A549 treated with dexamethasone at 1 μM for 4 hours (cell line): ENCODE measurements at places on chromosomes 2 and 18. TPM values are rescaled to one million over a fixed set of nuclear protein-coding genes. Genes with fewer than 3 reads are reported as not detected.

Gene ANKMY1
- total RNA-seq: 6.1 to 10.7 TPM (median 9.3 TPM) in 5 replicates

Gene AQP12A
- total RNA-seq: not detected in 5 replicates

Gene FOXD4L1
- 0.09 to 0.54 TPM (median 0.41 TPM) in 5 replicates for total RNA-seq

Gene NLRC4
- total RNA-seq: 0.04 to 0.11 TPM (median 0.08 TPM) in 5 replicates

Gene NOP58
- 114 to 139 TPM (median 123 TPM) in 5 replicates for total RNA-seq

Gene IL1F10
- not detected in 5 replicates for total RNA-seq

Gene EPHA4
- total RNA-seq: 0.48 to 1.8 TPM (median 0.84 TPM) in 5 replicates

Gene PIGN
- total RNA-seq: 7.2 to 12.1 TPM (median 10.2 TPM) in 5 replicates

Gene CACNB4
- total RNA-seq: 0.14 to 0.36 TPM (median 0.19 TPM) in 5 replicates

Gene TEX261
- 72.3 to 89.4 TPM (median 86.6 TPM) in 5 replicates for total RNA-seq

Gene GKN2
- total RNA-seq: 1.5 to 2.9 TPM (median 2.0 TPM) in 5 replicates

Gene QPCT
- total RNA-seq: 20.1 to 22.8 TPM (median 21.9 TPM) in 5 replicates

Gene SH2D6
- 0.66 to 1.1 TPM (median 0.98 TPM) in 5 replicates for total RNA-seq

Gene ARHGAP15
- 0.14 TPM in 1 of 5 replicates, not detected in the others for total RNA-seq

Gene PTPRM
- 24.5 to 44.8 TPM (median 37.2 TPM) in 5 replicates for total RNA-seq

Gene OSBPL6
- 5.5 to 7.5 TPM (median 6.8 TPM) in 5 replicates for total RNA-seq

Gene CHRNA1
- total RNA-seq: not detected in 5 replicates

Gene SKA1
- total RNA-seq: 12.4 to 15.3 TPM (median 13.4 TPM) in 5 replicates

Gene RAB11FIP5
- total RNA-seq: 29.2 to 34.5 TPM (median 32.8 TPM) in 5 replicates

Gene REL
- total RNA-seq: 1.5 to 3.8 TPM (median 2.9 TPM) in 5 replicates

Gene CABLES1
- total RNA-seq: 15.2 to 18.2 TPM (median 16.6 TPM) in 5 replicates

Gene CRYBA2
- total RNA-seq: 0.31 TPM in 1 of 5 replicates, not detected in the others

Gene POTEC
- total RNA-seq: not detected in 5 replicates

Gene PDE6D
- total RNA-seq: 20.9 to 24.0 TPM (median 23.1 TPM) in 5 replicates

Gene GALNT14
- 43.5 to 47.4 TPM (median 44.3 TPM) in 5 replicates for total RNA-seq

Gene NCKAP5
- 0.61 to 1.1 TPM (median 1.0 TPM) in 5 replicates for total RNA-seq

Gene ABCA12
- 0.15 to 0.31 TPM (median 0.26 TPM) in 5 replicates for total RNA-seq

Gene CNGA3
- 0.03 to 0.09 TPM (median 0.05 TPM) in 4 of 5 replicates, not detected in the other for total RNA-seq

Gene ZNF892
- 0.36 to 0.91 TPM (median 0.69 TPM) in 5 replicates for total RNA-seq

Gene TMEM169
- 0.33 to 0.58 TPM (median 0.43 TPM) in 5 replicates for total RNA-seq

Gene GNAL
- total RNA-seq: 5.7 to 8.6 TPM (median 7.4 TPM) in 5 replicates

Gene RESP18
- not detected in 5 replicates for total RNA-seq

Gene CRACDL
- total RNA-seq: 2.7 to 6.0 TPM (median 4.7 TPM) in 5 replicates

Gene DIPK1C
- 0.02 TPM in 1 of 5 replicates, not detected in the others for total RNA-seq

Gene HS1BP3
- 38.8 to 48.3 TPM (median 45.7 TPM) in 5 replicates for total RNA-seq

Gene FAP
- 0.08 TPM in 1 of 5 replicates, not detected in the others for total RNA-seq

Gene TGFA
- total RNA-seq: 4.4 to 8.2 TPM (median 4.9 TPM) in 5 replicates

Gene MYO5B
- 6.9 to 8.7 TPM (median 7.3 TPM) in 5 replicates for total RNA-seq

Gene RAD51AP2
- total RNA-seq: not detected in 5 replicates

Gene DLGAP1
- 0.02 to 0.06 TPM (median 0.04 TPM) in 3 of 5 replicates, not detected in the others for total RNA-seq

Gene POTEJ
- not detected in 5 replicates for total RNA-seq

Gene TMEM17
- total RNA-seq: 3.5 to 4.8 TPM (median 3.8 TPM) in 5 replicates

Gene ALLC
- total RNA-seq: 0.05 to 0.11 TPM (median 0.08 TPM) in 3 of 5 replicates, not detected in the others

Gene TDRD15
- total RNA-seq: not detected in 5 replicates

Gene PRSS56
- 0.08 to 0.16 TPM (median 0.12 TPM) in 4 of 5 replicates, not detected in the other for total RNA-seq

Gene C1QL2
- 0.30 to 0.86 TPM (median 0.67 TPM) in 5 replicates for total RNA-seq
